Stimulated activated CD4-positive, alpha-beta T cell treated with anti-CD3 and anti-CD28 coated beads, Interleukin-1b, Interleukin-23, amount 100 ng/mL, for 1 hour (primary cell): ENCODE measurements at places on chromosomes 1 and 21.

- DNase-seq: no peak
Observed at GRCh38 chr1:25651824-25652741, 35.5 kb downstream of the MAN1C1 start.

DNA sequence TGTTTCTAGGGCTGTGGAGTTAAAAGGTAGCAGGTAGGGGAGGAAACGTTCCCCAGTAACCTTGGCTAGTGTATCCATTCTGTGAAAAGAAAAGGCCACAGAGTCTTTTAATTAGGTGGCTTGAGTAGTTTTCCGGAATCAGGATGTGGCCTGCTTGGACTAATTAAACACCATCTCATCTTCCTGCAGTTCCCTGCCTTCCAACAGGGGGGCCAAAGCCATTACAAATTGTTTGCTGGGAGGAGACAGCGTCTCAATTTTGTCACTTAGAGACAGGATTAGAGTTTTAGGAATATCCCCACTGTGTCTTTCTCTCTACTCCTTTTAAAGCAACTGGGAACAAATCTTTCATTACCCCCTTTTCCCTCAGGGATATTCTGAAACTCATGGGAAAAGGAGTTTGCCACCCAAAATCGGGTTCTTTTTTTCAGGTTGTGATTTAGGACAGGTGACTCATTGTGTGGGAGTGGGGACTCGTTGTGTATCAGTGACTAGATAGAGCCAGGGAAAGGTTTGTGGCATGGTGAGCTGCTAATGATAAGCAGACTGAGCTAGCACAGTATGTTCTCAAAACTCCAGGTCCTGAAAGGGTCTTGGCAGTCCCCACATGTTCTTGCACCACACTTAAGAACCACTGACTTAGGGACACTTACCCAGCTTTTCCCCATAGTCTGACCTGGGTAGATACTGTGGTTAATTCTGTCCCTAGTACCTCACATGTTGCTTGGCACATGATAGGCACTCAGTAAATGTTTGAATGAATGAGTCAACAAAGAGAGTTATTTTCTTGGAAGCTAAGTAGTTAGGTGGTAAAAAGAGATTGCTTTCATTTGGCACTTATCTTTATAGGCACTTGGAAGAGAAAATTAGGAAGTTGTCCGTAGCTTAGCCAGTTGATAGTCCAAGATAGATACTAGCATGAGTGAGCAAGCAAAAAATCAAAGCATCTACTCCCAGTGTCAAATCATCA lies 22.5 kb downstream of the INTS3 start:
- DNase-seq: no peak

GRCh38 chr1:71668065-71668464 lies 587.2 kb upstream of the ZRANB2 start:
- no peak for DNase-seq

GRCh38 chr1:182384387-182384960 lies 7.1 kb downstream of the GLUL start:
- no peak for DNase-seq

DNA sequence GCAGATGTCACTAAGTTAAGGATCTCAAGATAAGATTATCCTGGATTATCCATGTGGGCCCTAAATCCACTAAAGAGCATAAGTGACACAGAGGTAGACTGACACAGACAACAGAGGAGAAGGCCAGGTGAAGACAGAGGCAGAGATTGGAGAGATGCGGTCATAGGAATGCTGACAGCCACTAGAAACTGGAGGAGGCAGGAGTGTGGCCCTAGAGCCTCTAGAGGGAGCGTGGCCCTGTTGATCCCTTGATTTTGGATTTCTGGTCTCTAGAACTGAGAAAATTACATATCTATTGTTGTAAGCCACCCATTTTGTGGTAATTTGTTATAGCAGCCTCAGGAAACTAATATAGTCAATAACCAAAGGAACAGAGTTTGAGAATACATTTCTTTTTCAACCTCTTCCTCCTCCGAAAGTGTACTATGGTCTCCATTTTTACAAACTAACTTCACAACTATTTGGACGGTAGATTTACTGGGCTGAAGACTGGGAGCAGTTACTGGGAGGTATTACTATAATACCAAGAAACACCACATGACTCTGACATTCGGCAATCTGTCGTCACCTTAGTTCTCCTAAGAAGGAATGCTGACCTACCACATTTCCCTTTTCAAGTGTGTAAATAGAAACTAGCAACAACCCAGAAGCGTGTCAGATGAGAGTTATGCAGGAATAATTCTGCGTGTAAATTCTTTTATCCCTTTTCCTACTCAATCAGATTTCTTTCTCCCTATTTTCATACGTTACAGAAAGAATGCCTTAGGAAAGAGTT lies 116.0 kb upstream of the ZNHIT6 start:
- no peak for DNase-seq

- DNase-seq: no peak
Observed at GRCh38 chr1:26772687-26773086, 15.1 kb upstream of the PIGV start.

DNA sequence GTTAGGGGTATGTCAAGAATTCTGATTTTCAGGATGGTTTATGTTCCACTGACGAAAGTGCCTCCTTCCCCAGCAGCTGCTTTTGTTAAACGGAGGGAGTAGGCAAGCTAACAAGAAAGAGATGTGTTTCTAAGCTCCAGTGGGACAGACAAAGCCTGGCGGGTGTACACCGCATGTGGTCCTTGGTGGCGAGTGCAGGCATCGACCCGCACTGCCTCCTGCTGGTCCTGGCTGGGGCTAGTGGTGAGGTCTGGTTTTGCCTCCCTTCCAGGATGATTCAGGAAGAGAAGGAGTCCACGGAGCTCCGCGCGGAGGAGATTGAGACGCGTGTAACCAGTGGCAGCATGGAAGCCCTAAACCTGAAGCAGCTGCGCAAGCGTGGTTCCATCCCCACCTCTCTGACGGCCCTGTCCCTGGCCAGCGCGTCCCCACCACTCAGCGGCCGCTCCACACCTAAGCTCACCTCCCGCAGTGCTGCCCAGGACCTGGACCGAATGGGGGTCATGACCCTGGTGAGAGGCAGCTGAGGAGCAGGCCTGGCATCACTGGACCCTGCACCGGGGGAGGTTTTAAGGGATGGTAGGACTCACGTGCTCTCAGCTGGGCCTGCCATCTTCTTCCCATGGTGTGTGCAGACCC lies 29.0 kb downstream of the PPFIA4 start:
- DNase-seq: no peak

- no peak for DNase-seq
Observed at GRCh38 chr1:212366901-212367300, 47.8 kb downstream of the PACC1 start.

DNA sequence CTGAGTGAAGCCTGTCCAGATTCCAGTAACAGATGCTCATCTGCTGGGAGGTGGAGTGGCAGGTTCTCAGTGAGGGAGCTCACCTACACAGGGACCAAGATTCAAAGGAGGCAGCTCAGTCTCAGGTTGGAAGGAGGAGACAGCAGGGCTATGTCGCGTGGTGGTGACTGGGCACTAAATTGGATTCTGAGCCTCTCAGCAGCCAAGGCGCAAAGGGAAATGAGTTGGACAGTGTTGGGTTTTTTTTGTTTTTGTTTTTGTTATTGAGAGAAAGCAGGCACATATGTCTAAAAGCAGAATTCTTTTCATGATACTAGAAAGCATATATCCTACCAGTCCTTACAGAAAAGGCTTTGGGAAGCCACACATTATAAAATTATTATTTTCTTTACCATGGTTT lies 26.2 kb downstream of the UMODL1 start:
- no peak for DNase-seq

DNA sequence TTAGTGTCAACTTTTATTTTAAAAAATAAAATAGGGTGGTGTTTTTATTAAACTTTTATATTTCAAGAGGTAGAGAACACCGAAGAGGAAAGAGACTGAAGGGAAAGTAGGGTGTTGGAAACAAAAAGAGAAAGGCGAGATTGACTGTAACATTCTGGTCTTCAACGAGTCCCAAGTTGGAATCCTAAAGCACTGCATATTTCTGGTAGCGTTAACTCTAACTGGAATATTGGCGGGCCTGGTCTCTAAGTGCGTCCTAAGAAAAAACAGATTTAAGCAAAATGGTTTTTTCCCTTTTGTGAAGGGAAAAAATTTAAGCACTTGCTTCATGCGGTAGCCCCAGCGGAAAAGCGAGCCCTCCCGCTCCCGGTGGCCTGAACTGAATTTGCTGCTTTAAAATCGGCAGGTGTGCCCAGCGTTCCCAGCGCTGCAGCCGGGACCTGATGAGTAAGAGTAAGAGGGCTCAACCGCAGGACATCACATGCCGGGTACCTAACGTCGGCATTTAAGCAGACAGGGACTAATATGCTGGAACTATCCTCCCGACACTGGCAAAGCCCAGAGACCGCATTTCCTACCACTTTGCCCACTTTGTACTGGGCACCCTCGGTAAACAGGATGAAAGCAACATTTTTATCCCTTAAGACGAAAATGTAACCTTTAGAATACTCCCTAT lies 30.5 kb upstream of the NFIA start:
- no peak for DNase-seq

DNA sequence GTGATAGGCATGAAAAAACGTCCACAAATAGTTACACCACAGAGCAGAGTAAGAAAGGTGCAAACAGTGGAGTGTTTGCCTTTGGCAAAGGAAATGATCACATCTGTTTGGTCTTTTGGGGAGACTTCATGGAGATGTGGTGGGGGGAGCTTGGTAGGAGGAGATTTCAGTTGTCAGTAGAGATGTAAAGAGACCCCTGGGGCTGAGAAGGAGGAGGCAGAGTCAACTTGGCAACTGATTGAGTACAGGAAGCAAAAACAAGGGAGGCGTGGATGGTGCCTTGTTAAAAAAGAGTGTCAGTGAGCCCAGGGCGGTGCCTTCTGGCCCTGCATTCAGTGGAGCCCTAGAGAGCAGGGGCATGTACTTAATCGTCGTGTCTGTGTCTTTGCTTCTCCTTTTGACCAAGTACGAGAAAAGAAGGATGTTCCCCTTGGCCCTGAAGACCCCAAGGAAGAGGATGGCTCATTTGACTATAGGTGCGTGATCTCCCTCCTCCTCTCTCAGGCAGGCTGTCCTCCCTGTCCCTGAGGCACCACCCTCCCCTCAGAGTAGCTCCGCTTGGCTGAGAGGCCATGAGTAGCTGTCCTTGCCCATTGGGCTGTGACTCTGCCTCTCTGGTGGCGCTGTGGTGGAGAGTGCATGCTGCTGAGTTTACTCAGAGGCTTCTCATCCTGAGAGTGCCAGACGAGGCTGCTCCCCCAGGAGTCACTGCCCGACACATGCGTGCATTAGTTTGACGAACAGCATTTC lies 30.4 kb upstream of the CNTN2 start:
- DNase-seq: no peak

GRCh38 chr1:62882201-62883104 lies 98.5 kb downstream of the ATG4C start:
- no peak for DNase-seq

GRCh38 chr1:93159337-93159736 lies 20.9 kb downstream of the TMED5 start:
- DNase-seq: no peak

GRCh38 chr1:245168086-245168485 lies 13.3 kb downstream of the KIF26B start:
- no peak for DNase-seq
